IMR-90 (cell line): ENCODE measurements at places on chromosomes 7 and 10. TPM values are rescaled to one million over a fixed set of nuclear protein-coding genes. Genes with fewer than 3 reads are reported as not detected.

DNA sequence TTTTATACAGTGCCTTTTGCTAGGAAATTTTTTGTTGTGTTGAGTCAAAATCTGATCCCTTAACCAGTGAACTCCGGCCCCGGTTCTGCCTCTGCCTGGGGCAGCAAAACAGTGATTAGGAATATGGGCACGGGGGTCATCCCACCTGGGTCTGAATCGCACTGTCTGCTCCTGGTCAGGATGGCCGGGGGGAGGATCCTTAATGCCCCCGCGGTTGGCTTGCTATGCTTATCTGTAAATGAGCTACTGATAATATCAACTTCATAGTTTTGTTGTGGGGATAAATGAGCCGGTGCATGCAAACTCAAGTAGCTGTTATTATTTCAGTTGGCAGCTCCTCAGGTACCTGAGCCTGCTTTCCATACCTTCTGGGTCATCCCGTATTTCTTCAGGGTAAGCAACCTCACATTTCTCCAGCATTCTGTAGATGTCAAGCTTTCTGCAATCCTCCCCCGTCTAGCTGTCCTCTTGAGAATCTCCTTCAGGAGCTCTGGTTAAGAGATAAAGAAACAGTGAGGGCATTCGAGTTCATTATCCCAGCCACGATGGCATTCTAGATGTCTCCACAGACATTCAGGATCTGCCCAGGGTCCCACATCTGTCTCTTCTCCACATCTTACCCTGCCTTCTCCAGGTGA is 592.2 kb downstream of the SDK1 start:
- no peak for DNase-seq

- DNase-seq = no peak
Observed at GRCh38 chr7:101971457-101971856, 154.0 kb downstream of the CUX1 start.

- DNase-seq = peak; percentile 88
Observed at GRCh38 chr10:18157881-18158280, 17.7 kb downstream of the CACNB2 start.

Gene ENTPD1
- under 0.01 TPM in 1 of 2 replicates, not detected in the other for total RNA-seq

DNA sequence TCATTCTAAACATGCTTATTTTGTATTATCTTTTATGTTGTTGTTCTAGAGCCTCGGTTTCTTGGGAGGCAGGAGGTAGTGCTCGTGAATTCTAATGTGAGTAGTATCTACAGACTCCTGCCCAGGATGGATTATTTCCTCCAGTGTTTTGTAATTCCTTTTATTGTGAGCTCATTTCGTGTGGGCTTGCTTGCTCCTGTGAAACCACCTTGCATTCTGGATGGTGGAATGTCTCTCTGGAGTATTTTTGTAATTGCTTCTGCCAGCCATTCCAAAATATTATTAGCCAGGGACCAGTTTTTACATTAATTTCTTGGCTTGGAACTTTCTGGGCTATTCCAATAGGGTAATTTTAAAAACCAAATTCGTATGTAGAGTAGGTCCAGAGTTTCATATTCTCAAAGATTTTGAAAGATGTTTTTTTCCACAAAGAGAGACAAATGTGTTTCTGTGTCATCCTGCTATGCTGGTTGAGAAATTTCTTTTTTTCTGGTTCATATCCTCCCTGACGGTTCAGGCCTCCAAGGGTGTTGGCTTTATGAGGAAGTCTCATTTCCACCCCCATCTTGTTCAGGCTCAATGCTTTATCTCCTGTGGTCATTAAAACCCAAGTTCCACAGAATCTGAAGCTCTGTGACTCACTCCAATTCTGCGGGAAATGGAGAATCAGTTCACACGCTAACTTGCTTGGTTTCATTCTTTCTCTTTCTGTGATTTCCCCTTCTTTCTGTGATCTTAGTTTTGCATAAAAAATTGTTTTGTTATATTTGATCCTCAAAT is 41.7 kb upstream of the CALD1 start:
- DNase-seq = peak; percentile 83

- no peak for DNase-seq
Observed at GRCh38 chr10:114499116-114499515, 94.8 kb upstream of the AFAP1L2 start.

Gene TES
- total RNA-seq = 83.3 and 91.9 TPM in 2 replicates

DNA sequence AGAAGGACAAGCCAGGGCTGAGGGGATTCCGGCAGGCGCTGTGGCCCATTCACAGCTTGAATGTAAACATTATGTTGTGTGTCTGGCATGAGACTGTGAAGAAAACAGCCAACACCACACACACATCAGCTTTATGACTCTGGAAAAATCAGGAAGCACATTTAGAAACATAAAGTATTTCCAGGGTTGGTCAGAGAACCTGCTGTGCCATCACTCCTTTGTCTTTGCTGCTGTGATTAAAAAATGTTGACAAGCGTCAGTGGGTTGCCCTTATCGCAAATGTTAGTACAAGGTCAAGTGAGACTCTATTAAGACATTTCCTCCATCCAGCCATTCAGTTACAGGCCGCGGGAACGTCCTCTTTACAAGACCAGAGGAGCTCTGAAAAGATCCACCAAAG is 95.4 kb downstream of the TAX1BP1 start:
- DNase-seq = peak; percentile 26
